Brain microvascular endothelial cell (primary cell): ENCODE measurements at places on chromosomes 4 and X.

- DNase-seq: no peak
Observed at GRCh38 chrX:35351795-35352483, 409.3 kb downstream of the FAM47B start.

GRCh38 chr4:37976991-37977470 lies 16.8 kb downstream of the PTTG2 start:
- no peak for DNase-seq

DNA sequence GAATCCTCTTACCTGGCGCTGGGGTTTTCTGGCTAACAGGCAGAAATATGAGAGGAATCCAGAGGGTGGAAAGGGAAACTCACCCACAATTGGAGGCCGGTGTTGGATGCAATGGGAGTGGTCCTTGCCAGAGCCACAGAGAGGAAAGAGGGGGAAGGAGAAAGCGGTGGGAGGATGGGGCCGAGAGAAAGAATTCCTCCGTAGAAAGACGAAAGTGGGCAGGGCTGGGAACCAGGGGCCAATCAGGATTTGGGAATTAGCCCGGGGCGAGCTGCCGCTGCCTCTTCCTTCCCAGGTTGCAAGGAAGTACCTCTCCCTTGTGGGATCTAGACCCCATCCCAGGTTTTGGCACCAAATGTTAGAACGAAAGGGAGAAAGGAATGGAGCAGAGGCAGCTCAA lies 83.1 kb upstream of the SPIN4 start:
- no peak for DNase-seq

DNA sequence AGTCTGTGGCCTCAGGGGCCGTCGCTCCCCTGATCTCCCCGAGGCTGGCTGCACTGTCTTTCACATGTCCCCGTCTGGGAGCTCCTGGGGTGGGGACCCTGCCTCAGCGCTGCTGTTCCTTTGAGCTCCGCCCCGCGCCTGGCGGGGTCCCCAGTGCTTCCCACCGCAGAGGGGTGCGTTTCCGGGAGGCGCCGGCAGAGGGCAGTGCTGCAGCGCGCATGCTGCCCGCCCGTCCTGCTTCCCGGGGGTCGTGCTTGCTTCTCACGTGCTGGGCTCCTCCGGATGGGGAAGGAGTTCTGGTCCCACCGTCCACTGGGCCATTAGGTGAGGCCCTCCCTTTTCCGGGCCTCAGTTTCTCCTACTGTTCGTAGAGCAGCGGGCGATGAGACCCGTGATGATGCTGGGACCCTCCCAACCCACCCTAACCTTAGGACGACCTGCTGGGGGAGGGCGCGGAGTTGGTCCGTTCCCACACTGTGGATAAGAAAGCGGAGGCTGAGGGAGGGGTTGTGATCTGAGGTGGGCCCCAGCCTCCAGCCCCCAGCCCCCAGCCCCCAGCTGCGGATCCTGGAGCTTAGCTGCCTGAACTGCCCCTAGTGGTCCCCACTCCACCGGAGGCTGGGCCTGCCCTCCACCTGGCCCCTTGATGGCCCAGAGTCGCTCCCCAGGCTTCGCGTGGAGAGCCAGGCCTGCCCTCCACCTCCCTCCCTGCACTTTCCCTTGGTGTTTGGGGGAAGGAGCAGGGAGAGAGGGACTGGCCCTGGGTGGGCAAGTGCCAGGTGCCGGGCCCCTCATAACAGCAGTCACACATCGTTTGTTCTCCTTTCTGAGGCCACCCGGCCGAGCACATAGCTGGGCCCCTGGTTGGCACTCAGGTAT lies 15.3 kb downstream of the CPZ start:
- DNase-seq: no peak

DNA sequence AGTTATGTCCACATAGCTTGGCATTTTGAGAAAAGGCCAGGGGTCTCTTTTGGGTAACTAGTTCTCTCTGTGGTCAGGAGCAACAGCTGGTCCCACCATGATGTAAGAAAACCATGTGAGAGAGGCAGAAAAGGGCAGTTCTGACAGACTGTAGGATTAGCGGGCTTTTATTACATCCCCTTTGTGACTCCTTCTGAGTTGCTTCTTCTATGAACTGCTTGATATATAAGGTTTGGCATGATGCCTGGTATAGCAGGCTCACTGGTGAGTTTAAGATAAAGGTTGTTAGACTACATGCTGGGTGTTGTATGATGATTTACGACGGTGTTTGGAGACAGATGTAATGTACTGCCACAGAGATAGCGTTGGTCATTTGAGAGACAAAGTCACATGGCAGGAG lies 2308.1 kb upstream of the AGA start:
- no peak for DNase-seq

GRCh38 chr4:93751411-93751810 lies 77.1 kb upstream of the ATOH1 start:
- DNase-seq: no peak

DNA sequence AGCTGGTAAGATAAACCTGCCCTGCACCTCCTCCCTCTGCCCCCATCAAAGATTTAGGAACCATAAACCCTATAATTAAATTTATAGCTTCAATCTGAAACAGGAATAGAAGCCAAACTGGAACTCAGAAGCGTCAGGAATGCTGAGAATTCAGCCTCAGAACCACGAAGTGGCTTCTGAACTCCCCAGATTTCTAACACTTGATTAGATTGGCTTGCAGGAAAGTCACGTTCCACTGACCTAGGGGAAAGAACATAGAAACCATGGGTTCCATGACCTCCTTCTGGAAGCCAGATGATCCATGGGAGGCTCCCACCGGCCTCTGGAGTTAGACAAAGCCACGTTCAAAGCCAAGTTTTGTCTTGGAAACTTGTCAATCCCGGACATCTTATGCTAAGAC lies 356.5 kb downstream of the MID1IP1 start:
- peak; percentile 10 for DNase-seq

GRCh38 chrX:2820136-2820771 lies 8.5 kb upstream of the GYG2 start:
- DNase-seq: no peak

GRCh38 chrX:24113181-24113580 lies 36.3 kb upstream of the ZFX start:
- no peak for DNase-seq

- DNase-seq: no peak
Observed at GRCh38 chr4:632196-632790, 6.9 kb downstream of the PDE6B start.
